Activated CD4-positive, alpha-beta T cell treated with anti-CD3 and anti-CD28 coated beads for 48 hours (primary cell): ENCODE measurements at places on chromosomes 4 and X.

DNA sequence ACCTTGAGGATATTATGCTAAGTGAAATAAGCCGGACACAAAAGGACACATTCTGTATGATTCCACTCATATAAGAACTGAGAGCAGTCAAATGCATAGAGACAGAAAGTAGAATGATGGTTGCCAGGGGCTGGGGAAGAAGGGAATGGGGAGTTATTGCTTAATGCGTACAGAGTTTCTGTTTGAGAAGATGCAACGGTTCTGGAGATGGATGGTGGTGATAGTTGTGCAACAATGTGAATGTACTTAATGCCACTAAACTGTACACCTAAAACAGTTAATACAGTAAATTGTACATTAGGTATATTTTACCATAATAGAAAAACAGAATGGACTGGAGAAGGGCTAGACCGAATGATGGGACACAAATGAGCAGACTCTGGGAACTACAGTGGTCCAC is 15.8 kb downstream of the MAOB start:
- no peak for DNase-seq

DNA sequence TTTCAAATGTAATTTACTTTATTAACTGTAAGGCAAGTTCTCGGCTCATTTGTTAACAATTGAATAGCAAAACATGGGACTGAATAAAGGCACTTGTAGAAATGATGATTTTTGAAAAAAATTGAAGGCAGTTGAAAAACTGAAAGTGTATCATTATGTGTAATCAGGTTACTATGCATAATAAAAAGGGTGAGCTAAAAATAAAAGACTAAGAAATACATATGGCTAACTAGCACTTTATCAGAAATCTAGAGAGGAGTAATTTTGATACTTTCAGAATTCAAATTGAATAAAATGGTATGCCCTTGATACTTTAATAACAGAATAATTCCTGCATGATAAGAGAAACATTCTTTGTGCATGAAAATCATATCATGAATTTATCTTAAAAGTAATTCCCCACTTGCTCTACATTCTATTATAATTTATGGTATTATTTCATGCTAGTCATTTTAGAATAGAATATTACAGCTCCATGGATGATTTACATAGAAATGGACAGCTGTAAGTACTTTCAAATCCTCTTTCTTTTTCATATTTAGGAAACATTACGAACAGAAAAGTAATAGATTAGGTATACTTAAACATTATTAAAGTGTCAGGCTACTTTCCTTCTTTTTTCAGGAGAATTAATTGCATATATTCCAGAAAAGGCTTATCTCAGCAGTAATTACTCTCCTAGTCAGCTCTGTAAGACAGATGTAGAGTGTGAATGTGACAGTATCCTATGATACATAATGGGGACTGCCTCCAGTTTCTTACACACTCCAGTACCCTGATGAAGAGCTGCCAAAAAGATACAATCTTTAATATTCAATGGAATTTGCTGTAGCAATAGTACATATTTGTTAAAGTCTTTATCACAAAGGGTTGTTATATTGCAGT is 697.3 kb downstream of the CCSER1 start:
- no peak for DNase-seq

GRCh38 chrX:15107367-15107988 is 162.4 kb downstream of the ASB9 start:
- no peak for DNase-seq

GRCh38 chr4:156685308-156685707 is 286.3 kb downstream of the PDGFC start:
- DNase-seq, result no peak

GRCh38 chrX:113136836-113137235 is 296.2 kb upstream of the AMOT start:
- no peak for DNase-seq

DNA sequence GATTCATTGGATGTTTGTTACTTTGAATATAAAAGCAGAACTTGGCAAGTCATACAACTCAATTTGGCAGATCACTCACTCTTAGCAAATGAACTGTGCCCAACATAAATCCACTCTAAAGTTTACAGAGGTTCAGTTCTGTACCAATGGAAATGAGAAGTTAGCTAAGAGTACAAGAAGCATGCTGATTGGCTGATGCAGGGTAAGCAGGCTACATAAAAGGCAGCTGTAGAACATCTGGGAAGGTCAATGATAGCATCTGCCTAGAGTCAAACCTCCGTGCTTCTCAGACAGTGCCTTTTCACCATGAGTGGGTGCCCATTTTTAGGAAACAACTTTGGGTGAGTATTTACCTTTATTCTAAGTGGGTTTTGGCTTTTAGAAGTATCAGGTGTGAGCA is at the start of gene TDO2:
Gene TDO2, plus strand, starts transcription at position 244 of the 400 bp plus-strand sequence. Its CDS starts 63 bp downstream, at position 307.
- DNase-seq, result no peak

DNA sequence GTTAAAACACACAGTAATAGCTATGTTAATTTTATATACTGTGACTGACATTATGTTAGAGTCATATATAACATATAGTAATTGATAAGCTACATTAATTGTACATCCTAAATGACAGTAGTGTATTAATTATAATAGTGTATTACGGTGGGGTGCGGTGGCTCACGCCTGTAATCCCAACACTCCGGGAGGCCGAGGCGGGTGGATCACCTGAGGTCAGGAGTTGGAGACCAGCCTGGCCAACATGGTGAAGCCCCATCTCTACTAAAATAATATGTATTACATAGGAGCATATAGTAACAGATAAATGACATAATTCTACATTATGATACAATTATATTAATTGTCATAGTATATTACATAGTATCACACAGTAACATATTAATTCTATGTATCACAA is 12.2 kb downstream of the ASMTL start:
- no peak for DNase-seq

DNA sequence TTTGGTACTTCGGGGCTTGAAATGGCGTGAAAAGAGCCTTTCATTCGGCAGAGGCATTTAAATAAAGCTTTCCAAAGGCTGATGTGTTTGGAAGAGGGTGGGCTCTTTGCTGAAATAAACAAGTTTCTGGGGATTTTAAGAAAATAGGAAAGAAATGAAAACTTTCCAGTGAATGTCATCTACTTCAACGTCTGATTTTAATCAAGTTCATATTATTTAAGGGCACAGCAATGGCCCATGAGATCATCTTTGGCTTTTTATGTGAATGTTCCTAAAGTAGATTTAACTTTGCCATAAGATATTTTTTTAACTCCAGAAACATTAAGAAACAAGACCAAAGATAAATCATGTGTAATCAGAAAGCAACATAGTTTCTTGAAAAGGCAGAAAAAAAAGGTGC is 69.8 kb upstream of the TTC29 start:
- no peak for DNase-seq

DNA sequence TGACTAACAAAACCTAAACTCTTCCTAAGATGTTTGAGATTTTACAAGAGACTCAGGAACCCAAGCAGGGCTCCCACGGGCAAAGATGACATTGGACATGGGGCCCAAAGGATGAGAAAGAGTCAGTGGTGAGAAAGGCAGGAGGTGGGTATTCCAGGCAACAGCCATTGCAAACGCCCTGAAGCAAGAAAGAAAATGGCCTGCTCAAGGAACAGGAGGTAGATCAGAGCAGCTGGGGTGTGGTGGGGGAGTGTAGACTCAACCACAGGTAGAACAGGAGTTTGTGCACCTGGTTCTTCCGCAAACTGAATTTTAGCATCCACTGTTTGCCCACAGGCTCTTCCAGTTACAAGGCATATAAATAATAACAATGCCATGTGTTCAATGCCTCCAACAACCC is 3.3 kb downstream of the PPP2R2C start:
- no peak for DNase-seq

- DNase-seq, result no peak
Observed at GRCh38 chr4:47010347-47010911, 17.0 kb upstream of the GABRA4 start.

- no peak for DNase-seq
Observed at GRCh38 chr4:102174719-102175189, 170.5 kb downstream of the SLC39A8 start.

GRCh38 chr4:176464748-176465147 is 145.0 kb downstream of the SPCS3 start:
- DNase-seq, result no peak

GRCh38 chr4:123930996-123931395 is 534.4 kb downstream of the SPRY1 start:
- DNase-seq, result no peak

- no peak for DNase-seq
Observed at GRCh38 chr4:76984127-76984526, 34.6 kb downstream of the SEPTIN11 start.

DNA sequence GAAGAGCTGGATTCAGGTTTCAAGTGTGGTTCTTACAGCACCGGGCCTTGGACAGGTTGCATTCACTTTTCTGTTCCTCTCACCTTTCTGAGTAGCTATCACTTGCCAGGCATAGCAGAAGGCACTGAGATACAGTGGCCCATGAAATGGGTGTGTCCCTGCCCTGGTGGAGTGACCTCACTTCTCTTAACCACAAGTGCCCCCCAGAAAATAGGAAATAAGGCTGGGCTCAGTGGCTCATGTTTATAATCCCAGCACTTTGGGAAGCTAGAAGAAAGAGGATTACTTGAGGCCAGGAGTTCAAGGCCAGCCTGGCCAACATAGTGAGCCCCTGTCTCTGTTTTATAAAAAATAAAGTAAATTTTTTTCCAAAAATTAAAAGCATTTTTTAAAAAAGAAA is 101.7 kb upstream of the KIT start:
- no peak for DNase-seq

GRCh38 chr4:127788517-127788916 is 6.4 kb downstream of the HSPA4L start:
- no peak for DNase-seq

GRCh38 chrX:107716118-107716684 is 59.4 kb downstream of the TSC22D3 start:
- DNase-seq, result peak; percentile 16

DNA sequence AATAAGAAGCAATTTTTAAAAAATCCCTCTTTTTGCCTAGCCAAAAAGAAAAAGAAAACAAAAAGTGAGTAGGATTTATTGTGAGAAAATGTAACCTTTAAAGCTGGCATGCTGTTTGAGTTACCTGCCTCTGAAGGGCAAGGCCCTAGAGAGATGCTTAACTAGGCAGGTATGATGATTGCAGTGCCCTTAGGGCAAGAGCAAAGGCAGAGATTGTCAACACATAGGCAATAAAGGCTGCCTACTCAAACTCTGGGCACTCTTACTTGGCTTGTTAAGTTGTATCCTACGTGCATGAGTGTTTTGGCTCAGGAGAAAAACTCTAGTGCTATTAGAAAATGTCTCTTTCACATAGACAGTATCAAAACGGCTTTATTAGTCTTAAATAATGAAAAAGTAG is 306.0 kb downstream of the RPA4 start:
- no peak for DNase-seq

- DNase-seq, result no peak
Observed at GRCh38 chr4:131534944-131535645, 1614.0 kb upstream of the PCDH10 start.

DNA sequence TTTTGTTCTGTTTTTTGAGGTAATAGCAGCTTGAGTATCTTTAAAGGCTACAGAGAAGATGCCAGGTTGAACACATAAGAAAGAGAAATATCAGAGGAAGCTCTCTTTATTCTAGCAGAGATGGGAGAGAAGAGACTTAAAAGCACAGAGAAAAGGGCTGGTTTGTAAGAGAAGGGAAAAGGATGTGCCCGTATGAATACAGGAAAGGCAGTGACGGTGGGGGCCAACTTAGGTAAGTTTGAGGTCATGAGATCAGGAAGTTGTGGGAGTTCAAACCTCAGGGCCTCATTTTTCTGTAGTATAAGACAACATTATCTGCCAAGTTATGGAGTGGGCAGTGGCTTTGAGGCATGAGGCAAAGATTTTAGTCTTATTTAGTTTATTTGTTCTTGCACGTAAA is 121.3 kb upstream of the S100G start:
- DNase-seq, result peak; percentile 51

DNA sequence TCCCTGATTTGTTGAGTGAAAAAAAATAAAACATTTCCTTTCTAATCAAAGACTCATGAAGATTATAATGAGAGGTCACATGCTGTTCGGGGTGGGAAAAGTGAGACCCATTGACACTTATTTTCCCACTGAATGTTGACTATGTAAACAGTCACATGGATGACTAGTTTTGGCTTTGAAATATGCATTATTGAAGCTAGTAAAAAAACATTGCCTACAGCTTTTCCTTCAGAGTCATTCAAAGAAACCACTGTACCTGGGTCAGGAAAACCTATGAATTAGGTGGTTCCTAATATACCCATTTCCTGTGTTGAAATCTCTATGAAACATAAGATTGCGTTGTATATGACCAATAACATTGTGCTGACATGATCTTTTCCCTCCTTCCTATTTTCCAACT is 251.2 kb downstream of the CFAP299 start:
- DNase-seq, result no peak

GRCh38 chrX:55109306-55109705 is 20.5 kb downstream of the PAGE2 start:
- no peak for DNase-seq

DNA sequence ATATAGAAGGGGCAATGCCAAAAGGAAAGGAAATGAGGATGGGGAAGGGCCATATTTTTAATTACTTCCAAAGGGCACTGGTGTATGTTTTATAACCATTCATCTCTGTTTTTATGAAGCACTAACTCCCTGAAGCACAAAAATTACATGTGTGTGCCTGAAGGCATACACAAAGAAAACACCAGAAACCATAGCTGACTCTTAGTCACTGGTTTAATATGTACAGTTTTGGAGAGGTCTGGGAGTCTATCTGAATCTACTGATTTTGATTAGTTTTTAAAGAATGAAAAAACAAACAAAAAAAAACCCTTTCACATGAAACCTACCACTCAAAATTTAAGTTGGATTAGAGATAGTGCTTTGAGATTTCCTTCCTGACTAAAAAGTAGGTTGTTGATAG is 438.7 kb downstream of the RPA4 start:
- DNase-seq, result no peak

DNA sequence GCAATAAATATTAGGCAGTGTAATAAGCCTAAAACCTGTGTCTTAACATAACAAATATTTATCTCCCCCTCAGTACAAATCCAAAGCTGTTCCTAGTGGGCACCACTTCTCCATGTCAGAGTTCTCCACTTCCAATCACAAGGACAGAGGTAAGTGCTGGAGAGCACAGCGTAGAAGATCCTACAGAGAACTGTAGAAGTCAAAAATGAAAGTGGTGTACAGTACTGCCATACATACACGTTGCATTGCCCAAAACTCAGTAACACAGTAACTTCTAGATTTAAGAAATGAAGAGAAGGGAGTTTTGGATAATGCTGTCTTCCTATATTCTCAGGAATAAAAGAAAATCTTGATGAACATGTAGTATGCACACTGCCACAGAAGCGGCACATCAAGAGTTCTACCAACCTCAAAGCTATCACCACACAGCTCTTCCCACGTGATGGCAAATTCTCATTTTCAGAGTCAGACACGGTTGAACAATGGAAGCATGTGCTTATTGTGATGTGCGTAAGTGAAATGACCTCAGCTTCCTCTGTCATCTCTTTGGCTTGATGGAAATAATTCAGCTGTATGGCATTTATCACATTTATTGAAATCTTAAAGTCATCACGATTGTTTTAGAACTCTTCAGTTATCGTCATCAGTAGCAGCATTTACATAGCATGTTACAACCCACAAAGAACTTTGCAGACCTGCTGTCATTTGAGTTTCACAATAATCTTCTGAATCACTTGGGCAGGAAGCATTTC is 27.1 kb upstream of the SPANXN4 start:
- DNase-seq, result no peak

- no peak for DNase-seq
Observed at GRCh38 chr4:140718241-140718952, 37.8 kb downstream of the TBC1D9 start.
